ENCODE measurements at places on chromosomes 12 and 14.

DNA sequence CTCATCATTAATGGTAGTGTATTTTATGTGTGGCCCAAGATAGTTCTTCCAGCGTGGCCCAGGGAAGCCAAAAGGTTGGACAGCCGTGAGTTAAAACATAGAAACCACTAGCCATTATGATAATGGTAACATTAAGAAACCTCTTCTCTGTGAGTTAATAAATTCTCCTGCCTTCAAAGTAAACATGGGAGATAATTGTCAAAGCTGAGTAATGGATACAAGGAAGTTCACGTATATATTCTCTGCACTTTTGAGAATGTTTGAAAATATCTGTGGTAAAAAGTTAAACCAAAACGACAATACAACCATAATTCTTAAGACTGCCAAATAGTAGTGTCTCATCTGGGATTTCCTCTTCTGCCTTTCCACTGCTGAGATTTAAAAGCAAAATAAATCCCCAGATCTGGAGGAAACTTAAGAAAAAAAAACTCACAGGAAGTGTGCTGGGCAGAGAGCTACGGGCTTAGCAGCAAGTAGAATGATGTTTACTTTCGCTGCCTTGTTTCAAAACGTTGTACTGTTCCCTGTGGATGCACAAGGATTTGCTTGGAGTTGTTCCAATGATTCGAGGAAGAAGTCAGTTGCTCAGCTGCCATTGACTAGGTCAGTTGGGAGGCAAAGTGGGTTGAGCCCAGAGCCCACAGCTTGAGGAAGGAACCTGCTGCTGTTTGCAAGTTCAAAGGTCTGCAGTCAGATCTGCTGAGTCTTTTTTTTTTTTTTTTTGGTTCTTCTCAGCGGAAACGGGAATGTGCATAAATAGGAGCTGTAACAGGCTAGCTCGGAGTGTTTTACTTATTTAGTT lies 1.7 kb downstream of the TPCN1 start:
- H3K27me3 ChIP-seq: peaks cover 1% of the 10 kb centered on the region
- peak overlapping the region; percentile 76 for H3K27ac ChIP-seq
- H3K4me3 ChIP-seq: no peak overlapping the region
- DNase-seq: no peak
- peaks cover 18% of the 10 kb centered on the region for H3K4me1 ChIP-seq

GRCh38 chr14:88166616-88167015 lies 156.5 kb downstream of the KCNK10 start:
- H3K4me3 ChIP-seq: no peak overlapping the region
- H3K27me3 ChIP-seq: peaks cover 3% of the 10 kb centered on the region
- peaks cover 7% of the 10 kb centered on the region for H3K36me3 ChIP-seq
- no peak for DNase-seq
- no peak overlapping the region for H3K27ac ChIP-seq

GRCh38 chr12:62995097-62995496 lies 60.1 kb upstream of the PPM1H start:
- DNase-seq: no peak
- no peak overlapping the region for H3K27ac ChIP-seq
- H3K27me3 ChIP-seq: peaks cover 1% of the 10 kb centered on the region
- no peaks in the 10 kb centered on the region for H3K36me3 ChIP-seq
- peaks cover 22% of the 10 kb centered on the region for H3K4me1 ChIP-seq

DNA sequence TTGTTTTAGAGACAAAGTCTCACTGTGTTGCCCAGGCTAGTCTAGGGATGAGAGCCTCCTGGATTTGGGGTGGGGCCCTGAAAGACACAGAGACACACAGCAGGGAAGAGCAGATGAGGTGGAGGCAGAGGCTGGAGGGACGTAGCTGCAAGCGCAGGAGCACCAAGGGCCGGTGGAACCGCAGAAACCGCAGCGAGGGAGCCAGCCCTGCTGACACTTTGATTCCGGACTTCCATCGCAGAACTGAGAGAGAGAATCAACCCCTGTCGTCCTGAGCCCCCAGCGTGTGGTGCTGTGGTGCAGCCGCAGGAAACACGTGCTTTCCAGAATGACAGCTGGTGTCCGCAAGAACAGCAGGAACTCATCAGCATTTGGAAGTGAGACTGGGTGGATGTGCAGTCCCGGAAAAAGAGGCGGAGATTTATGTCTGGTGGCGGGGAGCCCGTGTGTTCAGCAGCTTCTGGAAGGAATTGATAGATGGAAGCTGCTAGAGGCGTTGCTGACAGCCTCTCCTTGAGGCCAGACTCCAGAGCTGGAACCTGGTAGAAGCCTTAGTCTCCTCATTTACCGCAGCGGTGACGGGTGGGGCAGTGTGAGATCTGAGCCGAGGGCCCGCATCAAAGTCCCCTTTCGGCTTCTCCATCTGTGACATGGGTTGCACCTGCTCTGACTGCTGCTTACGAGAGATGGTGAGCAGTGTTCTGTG lies 21.9 kb upstream of the KLC1 start:
- peaks cover 22% of the 10 kb centered on the region for H3K4me1 ChIP-seq
- H3K27me3 ChIP-seq: peaks cover 20% of the 10 kb centered on the region
- peak; percentile 35 for DNase-seq
- no peak overlapping the region for H3K27ac ChIP-seq
- H3K4me3 ChIP-seq: peak overlapping the region; percentile 53
- peaks cover 11% of the 10 kb centered on the region for H3K36me3 ChIP-seq

DNA sequence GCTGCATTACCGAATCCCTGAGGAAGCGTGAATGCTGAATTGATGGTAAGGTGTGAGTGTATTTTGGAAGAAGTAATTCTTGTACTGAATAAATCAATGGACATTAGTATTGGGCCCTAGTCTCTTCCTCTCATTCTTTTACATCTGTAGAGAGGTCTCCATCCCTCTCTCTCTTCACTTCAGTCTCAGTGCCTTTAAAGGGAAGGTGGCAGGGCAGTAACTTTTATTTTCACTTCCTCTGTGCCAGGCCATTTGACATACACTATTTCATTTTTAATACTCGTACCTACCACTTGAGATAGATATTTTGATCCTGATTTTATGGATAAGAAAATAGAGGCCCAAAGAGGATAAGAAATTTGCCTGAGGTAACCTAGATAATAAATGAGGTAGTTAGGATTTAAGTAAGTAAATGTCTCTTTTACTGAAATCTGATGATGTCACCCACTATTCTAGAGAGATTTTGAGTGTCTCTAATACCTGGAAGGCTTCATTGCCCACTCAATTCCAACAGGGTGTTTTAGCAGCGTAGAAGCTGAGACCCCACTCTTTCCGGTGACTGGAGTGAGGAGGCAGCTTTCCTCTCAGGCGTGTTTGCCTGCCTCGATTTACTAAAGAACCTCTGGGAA lies 177.9 kb upstream of the PRICKLE1 start:
- no peak overlapping the region for H3K27ac ChIP-seq
- peaks cover 3% of the 10 kb centered on the region for H3K4me1 ChIP-seq
- H3K27me3 ChIP-seq: no peaks in the 10 kb centered on the region
- no peaks in the 10 kb centered on the region for H3K36me3 ChIP-seq
- DNase-seq: no peak
- no peak overlapping the region for H3K4me3 ChIP-seq

DNA sequence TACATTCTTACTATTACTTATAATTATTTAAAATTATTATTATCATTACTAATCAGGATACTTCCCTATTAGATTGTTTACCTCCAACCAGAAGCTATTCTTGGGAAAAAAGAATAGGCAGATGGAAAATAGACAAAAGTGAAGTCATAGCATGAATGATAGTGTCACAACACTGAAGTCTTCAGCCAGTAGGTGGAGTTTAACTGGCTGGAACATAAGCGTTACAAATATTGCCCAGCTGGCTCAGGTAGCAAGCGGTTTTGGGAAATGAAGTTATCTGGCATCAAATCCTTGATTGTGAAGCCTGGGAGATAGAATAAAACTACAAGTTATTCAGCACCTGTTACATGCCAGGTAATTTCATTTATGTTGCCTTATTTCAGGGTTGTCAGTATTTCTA lies 762.9 kb downstream of the C12orf50 start:
- DNase-seq: no peak
- no peak overlapping the region for H3K27ac ChIP-seq
- no peak overlapping the region for H3K4me3 ChIP-seq
- H3K27me3 ChIP-seq: no peaks in the 10 kb centered on the region

DNA sequence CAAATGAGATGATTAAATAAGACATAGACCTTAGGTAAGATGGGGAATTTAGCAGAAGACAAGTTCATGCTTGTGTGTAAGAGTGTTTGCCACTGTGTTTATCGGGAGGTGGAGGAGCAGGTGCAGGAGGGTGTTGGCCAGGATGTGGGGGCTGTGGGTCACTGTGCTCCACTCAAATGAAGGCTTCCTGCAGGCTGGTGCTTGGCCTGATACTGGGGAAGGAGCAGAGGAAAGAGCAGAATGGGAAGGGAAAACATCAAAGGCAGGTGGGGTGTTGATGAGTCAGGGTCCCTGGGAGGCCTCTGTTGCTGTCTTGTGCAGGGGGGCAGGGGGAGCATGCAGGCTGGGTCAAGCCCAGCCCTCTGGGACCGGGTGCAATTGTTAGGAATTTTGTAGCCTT lies 126.5 kb downstream of the TSPAN9 start:
- peaks cover 40% of the 10 kb centered on the region for H3K4me1 ChIP-seq
- peaks cover 20% of the 10 kb centered on the region for H3K36me3 ChIP-seq
- H3K4me3 ChIP-seq: peak overlapping the region; percentile 5
- no peak overlapping the region for H3K27ac ChIP-seq
- peaks cover 14% of the 10 kb centered on the region for H3K27me3 ChIP-seq

GRCh38 chr14:31263485-31264133 lies 56.0 kb upstream of the HECTD1 start:
- H3K4me1 ChIP-seq: peaks cover 2% of the 10 kb centered on the region
- no peak for DNase-seq
- no peaks in the 10 kb centered on the region for H3K36me3 ChIP-seq
- H3K4me3 ChIP-seq: no peak overlapping the region
- peaks cover 3% of the 10 kb centered on the region for H3K27me3 ChIP-seq

DNA sequence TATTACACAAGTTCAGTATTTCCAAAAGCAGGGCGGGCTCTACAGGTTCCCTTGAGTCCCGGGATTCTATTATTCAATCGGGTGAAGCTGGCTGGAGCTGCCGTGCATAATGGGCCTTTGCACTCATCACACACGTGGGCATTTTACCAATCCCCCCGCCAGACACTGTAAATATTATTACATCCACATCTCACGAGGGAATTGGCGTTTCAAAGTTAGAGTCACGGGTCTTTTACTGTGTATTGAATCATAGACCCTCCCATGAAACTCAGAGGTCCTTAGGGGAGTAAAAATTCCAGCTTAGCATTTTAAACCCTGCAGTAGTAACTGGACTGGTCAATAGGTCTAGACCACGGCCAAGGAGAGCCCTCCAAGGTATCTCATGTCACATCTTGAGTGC lies 70.3 kb downstream of the MAP1LC3B2 start:
- H3K4me3 ChIP-seq: no peak overlapping the region
- H3K27ac ChIP-seq: no peak overlapping the region
- H3K4me1 ChIP-seq: no peaks in the 10 kb centered on the region
- no peak for DNase-seq
- H3K27me3 ChIP-seq: peaks cover 3% of the 10 kb centered on the region

DNA sequence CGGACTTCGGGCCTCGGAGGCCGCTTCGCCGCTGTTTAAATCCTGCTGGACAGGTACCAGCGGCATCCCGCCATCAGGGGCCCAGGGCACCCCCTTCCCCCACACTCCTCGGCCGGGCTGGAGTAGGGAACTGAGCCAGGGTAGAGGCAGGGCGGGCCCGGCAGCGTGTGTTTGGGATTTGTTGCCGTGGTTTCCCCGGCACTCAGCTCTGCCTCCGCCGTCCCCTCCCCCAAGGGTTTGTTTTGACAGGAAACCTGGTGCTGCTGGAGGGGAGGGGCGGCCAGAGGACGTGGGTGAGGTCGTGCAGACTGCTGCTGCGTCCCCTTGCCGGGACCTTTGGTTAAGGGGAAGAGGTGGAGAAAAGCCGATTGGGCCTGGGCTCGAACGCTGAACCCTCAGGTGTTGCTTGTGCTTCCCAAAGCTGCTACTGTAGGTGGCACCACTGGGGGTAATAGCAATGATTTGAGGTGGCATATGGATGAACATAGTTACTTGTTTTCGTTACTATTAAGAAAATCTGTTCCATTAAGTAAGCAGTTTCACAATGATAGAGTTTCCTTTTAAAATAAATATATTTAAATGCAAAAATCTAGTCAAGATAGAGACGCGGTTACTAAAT lies 778 bp downstream of the TCP11L2 start:
- H3K27ac ChIP-seq: peak overlapping the region; percentile 92
- H3K27me3 ChIP-seq: peaks cover 20% of the 10 kb centered on the region
- no peaks in the 10 kb centered on the region for H3K36me3 ChIP-seq
- peak overlapping the region; percentile 91 for H3K4me3 ChIP-seq
- peak; percentile 95 for DNase-seq

GRCh38 chr14:43169722-43170121 lies 1337.4 kb downstream of the FSCB start:
- no peaks in the 10 kb centered on the region for H3K4me1 ChIP-seq
- no peak overlapping the region for H3K27ac ChIP-seq
- H3K27me3 ChIP-seq: no peaks in the 10 kb centered on the region
- H3K36me3 ChIP-seq: no peaks in the 10 kb centered on the region

Measured in endothelial cell (in vitro differentiated cells).